ENCODE measurements at places on chromosomes 4 and X. TPM values are rescaled to one million over a fixed set of nuclear protein-coding genes. Genes with fewer than 3 reads are reported as not detected.

DNA sequence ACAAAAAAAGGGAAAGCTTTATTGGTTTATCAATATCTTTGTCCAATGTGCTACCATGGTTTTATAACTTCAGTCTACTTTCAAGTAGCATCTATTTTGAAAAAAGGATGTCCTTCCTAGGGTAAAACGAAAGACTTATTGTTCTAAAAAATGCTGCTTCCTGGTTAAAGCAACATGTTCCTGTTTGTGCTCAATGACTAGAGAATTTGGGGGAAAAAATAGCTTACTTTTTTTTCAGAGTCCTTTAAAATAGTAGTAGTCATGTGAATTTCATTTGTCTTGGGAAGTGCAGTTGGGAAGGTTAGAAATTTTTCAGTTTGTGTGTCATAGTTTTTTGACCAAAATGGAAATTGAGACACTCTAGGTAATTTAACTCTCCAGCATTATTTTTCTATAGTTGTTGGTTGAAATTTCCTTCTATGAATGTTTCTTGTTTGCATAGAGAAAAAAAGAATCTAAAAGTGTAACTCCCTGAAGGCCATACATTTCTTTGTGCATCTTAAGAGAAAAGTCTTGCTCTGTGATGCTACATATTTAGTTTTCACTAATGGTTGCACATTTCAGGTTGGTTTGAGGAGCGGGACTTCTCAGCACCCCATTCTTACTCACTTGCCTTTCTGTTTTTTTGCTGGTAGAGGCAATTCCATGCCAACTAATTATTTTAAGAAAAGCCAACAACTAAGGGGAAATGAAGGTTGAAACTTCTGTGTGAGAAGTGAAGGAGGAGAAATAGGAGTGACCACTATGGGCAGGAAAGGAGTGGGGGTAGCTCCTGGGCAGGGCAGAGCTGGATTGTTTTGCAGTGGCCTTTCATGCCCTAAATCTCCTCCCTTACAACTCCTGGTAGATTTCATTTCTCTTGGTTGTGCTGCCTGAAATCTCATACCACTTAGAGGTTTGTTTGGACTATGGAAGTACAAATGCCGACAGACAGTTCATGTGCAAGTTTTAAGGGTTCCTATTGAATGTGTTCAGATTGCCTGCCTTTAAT is 76.4 kb downstream of the RAPGEF2 start:
- no peak for DNase-seq

DNA sequence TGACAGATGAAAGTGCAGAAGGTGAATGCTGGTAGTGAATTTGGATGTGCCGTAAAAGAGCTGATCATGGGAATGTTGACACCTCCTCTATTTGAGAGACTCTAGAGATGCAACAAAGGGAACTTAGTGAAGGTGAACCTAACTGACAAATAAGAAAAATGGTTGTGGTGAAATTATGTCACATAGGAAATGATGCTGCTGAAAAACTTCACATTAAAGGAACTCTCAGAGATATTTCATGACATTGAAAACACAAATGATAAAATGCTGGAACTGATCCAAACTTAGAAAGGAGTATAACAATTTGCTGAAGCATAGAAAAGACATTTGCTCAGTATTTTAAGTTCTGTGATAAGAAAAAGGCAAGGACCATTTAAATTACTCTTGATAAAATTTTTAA is 31.9 kb downstream of the MGAT4D start:
- DNase-seq: no peak

GRCh38 chrX:2262668-2263055 is 238.1 kb downstream of the DHRSX start:
- no peak for DNase-seq

DNA sequence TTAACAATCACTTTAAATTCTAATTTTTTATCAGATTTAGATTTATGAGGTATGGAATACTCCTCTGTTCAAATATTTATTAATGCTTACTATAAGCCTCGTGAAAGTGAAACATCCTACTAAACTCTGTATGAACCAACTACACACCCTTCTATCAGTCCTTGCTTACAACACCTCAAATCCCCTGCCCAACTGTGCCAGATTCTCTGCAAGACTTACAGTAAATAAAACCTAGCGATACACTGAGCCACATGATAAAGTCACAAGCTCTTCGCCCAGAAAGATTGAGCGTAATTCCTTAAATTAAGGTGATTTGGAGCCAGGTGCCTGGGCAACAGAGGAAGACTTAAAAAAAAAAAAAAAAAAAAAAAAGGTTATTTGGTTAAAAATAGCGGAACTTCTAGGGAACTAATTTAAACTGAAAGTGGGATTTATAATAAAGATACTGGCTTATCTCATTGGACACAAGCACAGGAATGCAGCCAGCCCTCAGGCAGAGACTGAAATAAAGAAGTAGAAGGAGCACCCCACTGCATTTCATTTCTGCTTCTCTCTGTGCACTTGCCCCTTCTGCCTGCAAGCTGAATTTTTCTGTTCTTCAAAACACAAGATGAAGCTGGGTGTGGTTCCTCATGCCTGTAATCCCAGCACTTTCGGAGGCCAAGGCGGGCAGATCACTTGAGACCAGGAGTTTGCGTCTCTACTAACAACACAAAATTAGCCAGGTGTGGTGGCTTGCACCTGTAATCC is 17.5 kb upstream of the C4orf36 start:
- no peak for DNase-seq

Gene MTTP
- 1.0 TPM for total RNA-seq

DNA sequence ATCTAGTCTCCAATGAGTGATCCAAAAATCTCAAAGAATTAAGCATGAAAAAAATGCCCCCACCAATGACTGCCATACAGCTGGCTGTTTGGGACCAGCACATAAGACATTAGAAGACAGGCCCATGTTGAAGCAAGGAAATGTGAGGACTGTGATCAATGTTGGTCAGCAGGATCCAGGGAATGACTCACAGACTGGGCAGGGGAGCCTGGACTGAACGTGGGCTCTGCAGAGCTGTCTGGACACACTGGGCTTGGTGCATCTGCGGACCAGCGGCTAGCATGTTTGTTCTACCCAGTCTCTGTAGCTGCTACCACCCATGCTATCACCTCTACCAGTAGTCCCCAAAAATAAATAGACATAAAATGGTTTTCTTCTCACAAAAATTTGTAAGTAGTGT is 108.6 kb downstream of the PALLD start:
- peak; percentile 42 for DNase-seq

GRCh38 chr4:118758293-118758692 is 73.1 kb downstream of the METTL14 start:
- DNase-seq: no peak

DNA sequence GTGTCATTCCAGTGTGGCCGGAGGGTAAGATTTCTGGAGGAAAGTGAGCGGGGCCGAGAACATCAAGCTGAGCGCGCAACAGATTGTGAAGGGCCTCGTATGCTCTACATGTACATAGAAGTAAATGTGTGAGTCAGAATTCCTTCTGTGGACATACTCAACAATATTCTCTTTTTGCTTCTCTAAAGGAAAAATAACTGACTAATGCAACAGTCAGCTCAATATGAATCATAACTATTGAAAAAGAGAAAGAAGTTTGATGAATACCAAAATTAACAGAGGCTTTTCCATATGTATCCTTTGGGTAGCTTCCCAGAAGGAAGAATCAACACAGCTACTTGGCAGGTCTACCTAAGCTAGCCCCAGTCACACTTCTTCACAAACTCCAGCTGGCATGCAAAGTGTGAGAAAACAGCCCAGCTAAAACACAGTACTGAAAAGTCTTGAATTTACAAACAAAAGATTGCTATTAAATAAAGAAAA is 87.5 kb upstream of the ZFP42 start:
- DNase-seq: peak; percentile 15

DNA sequence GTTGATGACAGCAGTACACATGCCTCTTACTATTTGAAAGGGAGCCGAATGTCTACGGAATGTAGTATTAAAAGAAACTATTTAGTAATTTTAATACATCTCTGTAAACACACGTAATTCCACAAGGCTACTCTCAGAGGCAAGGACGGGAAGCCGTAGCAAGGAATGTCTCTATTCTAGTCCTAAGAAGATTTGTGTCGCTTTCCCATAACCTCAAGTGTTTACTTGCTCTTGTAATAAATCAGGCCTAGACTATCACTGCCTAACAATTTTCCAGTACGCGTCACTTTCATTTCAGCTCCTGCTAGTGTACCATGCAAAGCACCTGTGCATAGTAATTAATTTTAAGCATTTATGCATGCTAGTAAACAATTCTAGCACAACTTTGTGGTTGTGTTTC is 86.7 kb downstream of the OR13H1 start:
- no peak for DNase-seq

- no peak for DNase-seq
These were observed 193.9 kb upstream of the SPOCK3 start for GRCh38 chr4:167428156-167428555.

GRCh38 chr4:76964769-76965168 is 15.2 kb downstream of the SEPTIN11 start:
- no peak for DNase-seq

Gene AMMECR1
- 9.4 TPM for total RNA-seq

- DNase-seq: peak; percentile 87
These were observed 24.6 kb upstream of the PDLIM3 start for GRCh38 chr4:185559915-185560281.

- DNase-seq: no peak
These were observed 42.5 kb downstream of the LRBA start for GRCh38 chr4:150972592-150972991.

DNA sequence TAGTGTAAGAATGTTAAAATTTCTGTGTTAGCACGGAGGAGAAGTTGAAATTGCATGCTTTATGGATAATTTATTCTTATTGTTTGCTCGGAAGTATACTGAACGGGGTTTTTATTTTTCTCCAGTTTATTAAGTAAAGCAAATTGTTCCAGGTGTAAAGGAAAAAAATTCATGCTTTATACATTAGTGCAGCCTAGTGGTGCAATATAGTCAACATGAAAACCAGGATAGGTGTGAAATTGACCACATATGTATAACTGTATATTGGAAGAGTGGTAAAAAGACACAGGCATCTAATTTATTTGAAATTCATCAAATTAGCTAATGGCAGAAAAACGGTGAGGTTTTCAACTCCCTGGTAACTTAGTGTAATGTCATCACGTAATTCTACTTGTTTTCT is 959 bp downstream of the BRS3 start:
- DNase-seq: no peak

Gene UPF3B
- 7.0 TPM for total RNA-seq

Gene BMP3
- total RNA-seq: 0.63 TPM

GRCh38 chr4:99341426-99341825 is 11.1 kb downstream of the ADH1C start:
- no peak for DNase-seq

GRCh38 chr4:61501812-61502211 is 301.7 kb downstream of the ADGRL3 start:
- no peak for DNase-seq

DNA sequence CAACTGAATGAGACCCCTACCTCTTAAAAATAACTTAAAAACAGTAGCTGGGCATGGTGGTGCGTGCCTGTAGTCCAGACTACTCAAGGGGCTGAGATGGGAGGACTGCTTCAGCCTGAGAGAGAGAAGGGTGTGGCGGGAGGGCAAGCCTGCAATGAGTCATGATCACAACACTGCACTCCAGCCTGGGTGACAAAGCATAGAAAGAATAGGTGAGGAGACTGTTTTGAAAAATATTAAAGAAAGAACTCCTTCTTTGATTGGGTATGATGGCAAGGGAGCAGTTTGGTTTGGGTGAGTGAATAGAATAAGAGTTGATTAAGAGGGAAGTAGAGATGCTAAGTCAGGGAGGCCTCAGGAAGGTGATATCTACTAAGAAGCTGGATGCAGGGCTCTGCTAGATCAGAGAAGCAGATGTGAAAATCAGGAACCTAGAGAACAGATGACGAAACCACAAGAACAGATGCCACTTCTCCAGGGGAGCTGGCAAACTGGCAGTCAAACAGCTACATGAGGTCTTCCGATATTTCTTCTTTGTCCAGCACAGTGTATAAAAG is 318.6 kb downstream of the OPHN1 start:
- DNase-seq: peak; percentile 37

Gene OCRL
- total RNA-seq: 5.6 TPM

- no peak for DNase-seq
These were observed 3.8 kb downstream of the SCML1 start for GRCh38 chrX:17741123-17741511.

- no peak for DNase-seq
These were observed 86.7 kb upstream of the WDR44 start for GRCh38 chrX:118259213-118259612.

Gene TCEAL7
- 6.5 TPM for total RNA-seq

GRCh38 chr4:23268072-23268771 is 575.5 kb downstream of the GBA3 start:
- DNase-seq: no peak

- no peak for DNase-seq
These were observed 3.6 kb upstream of the SLAIN2 start for GRCh38 chr4:48337731-48338130.

DNA sequence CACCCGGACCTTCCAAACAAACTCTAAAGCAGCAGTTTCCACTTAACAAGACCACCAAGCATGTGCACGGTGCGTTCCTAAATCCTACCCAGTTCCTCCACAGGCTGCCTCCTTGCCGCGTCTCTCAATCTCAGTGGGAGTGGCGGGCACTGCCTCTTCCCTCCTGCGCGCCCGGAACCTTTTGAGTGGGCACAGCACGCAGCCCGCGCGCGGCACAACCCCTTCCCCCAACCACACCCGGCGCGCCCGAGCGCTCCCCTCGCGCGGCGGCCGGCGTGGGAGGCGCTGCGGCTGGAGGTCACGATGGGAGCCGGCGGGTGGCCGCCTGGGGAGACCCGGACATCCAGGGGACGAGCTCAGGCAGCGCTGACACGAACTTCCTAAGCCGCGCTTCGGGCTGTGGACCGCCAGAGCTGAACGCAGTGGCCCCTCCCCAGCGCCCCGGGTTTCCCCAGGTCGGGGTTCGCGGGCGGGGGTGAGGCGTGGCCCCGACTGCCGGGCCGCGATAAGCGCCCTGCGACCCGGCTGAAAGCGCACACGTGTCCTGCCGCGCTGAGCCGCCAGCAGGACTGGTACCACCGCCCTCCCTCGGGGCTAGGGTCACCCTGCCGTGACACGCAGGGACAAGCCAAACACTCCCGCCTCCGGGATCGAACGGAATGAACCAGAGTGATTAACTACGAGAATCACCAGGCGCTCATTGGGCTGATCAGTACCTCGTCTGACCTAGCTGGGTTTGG is at the start of gene ABCG2:
Gene ABCG2, minus strand, starts transcription at position 151 of the 740 bp plus-strand sequence. CDS start 18,644 bp downstream, outside the sequence.
- peak; percentile 19 for DNase-seq

DNA sequence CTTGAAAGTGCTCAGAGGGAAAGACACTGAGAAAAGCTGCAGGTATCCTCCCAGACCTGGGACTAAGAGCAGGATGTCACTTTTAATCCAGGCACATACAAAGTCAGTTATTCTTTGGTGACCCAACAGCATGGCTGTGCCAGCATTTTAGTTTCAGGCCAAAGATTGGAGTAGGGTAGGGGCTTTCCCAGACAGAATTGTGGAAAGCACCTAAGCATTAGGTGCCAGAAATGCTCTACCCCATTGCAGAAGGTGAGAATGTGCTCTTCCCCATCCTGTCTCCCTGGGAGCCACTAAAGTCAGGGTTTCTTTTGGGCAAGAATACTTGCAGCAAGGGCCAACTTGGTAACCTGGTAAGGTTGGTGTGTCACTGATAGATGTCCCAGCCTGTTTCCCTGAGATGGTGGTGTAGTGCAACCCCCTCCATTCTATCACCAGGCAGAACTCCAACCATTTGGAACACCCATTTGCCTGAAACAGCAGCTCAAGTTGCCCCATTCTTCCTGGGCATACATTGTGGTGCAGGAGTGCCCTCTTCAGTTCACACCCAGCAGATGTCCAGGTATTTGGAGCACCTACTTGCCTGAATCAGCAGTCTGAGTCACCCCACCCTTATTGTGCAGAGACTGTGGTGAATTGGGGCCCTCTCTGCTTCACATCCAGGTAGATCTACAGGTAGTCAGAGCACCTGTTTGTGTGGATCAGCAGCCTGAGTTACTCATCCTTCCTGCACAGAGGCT is 183.5 kb downstream of the ZC4H2 start:
- DNase-seq: no peak

Measured in Daoy (cell line).